ENCODE measurements at places on chromosomes 4 and X.
A peak's percentile ranks its signal among the peaks of the same experiment; 100 is the strongest.

DNA sequence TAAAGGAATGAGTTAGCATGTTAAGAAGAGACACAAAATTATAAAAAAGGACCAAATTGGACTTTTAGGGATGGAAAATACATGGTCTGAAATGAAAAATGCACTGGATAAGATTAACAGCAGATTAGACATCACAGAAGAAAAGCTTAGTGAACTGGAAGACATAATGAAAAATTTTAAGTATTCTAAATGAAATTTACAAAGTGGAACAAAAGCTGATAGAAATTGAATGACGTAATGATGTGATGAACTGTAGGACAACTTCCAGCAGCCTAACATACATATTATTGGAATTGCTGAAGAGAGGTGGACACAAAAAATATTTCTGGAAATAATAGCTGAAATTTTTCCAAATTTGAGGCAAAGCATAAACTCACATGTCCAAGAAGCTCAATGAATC is 39.6 kb upstream of the GPR173 start:
- DNase-seq = no peak

GRCh38 chrX:21837056-21837455 is 2.4 kb upstream of the MBTPS2 start:
- DNase-seq = no peak

DNA sequence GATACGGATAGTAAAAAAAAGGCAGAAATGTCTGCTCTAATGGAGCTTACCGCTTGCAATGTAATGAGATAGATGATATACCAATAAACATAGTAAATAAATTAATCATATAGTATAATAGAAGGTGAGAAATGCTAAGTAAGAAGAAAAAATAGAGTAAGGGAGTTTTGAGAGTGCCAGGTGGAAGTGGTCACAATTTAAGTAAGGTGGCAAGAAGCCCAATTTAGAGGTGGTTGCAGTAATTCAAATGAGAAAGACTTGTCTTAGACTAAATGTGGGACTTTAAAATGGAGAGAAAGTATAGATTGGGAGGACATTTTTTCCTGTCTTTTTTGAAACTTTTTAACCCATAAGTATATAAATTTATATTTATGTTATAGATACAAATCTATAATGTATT is 26.0 kb downstream of the TBC1D19 start:
- DNase-seq = no peak

GRCh38 chr4:123699880-123700771 is 303.5 kb downstream of the SPRY1 start:
- no peak for DNase-seq

DNA sequence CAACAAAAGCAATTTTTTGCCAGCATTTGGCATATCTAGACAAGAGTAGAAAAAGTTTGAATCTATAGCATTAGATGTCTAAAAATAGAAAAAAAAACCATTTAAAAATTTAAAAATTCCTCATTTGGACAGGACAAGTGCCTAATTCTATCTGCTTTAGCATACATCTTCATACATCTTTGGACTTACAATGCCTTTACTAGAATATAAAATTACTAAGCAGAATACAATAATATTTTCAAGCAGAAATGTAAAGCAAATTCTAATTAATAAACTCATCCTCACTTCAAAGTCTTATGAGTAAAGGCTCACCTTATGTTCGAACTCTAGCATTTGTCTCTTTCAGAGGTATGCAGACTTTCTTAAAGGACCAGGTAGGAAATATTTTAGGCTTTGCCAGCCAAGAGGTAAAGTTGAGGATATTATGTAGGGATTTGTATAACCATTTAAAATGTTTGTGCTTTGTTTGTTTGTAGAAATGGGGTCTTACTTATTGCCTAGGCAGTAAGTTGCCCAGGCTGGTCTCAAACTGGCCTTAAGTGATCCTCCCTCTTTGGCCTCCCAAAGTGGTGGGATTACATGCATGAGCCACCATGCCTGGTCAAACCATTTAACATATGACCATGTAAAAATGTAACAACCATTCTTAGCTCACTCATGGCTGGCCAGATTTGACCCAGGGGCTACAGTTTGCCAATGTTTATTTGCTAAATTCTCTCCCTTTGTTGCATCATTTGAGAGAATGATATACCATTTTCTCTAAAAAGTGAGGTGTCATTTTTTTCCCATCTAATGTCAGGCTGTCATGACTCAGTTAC is 29.1 kb downstream of the UGDH start:
- DNase-seq = no peak

DNA sequence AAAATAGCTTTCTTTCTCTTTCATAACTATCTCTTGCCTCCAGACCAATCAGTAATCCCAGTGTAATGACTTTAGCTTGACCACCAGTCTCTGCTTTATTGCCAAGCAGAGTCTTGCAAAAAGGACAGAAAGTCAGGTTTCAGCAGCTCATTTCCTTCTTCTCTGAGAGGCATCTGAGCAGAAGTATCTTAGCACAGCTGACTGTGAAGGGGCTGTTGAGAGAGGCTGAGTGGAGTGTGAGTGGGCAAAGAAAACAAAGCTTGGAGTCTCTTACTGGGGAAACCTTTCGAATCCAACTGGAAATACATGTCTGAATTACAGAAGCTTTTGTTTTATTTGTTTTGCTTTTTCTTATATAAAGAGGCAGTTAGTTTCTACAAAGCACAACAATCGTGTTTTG is 170.3 kb upstream of the IGFBP7 start:
- peak; percentile 2 for DNase-seq

- DNase-seq = no peak
Observed at GRCh38 chr4:36835246-36835645, 409.3 kb upstream of the NWD2 start.

GRCh38 chrX:41087201-41087600 is 2.0 kb downstream of the USP9X start:
- no peak for DNase-seq

GRCh38 chr4:126718136-126718535 is 914.6 kb upstream of the INTU start:
- no peak for DNase-seq

GRCh38 chrX:124293810-124294209 is 38.6 kb upstream of the TEX13D start:
- DNase-seq = no peak

DNA sequence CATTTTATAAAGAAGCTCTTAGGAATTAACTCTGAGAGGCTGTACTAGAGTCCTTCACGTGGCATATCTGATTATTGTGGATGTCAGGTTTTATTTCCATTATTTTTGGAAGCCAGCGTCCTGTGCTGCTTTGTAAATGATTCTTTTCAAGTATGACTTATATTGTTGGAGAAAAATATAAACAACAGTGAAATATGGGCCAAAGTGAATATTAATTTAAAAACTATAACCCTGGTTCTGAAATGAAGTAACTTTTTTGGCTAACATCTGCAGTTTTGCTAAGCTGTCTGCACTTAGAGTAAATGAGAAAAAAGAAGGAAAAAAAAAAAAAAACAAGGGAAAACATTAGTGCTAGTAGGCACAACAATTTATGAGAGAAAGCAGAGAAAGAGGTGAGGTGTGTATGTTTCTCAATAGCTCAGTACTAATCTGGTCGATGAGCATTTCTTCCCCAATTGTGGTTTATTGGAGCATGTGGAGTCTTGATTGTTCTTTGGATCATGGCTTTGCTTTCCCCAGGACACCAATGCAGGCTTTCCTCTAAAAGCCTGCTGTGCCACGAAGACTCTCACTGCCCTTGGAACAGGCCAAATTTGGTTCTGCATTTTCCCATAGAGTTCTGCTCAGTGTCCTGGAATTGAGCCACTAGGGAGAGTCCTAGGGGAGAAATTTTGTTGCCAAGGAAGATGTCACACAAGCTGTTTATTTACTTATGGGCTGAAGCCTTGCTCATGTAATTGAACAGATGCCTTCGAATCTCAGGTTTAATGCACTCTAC is 273.3 kb downstream of the DKK2 start:
- no peak for DNase-seq

DNA sequence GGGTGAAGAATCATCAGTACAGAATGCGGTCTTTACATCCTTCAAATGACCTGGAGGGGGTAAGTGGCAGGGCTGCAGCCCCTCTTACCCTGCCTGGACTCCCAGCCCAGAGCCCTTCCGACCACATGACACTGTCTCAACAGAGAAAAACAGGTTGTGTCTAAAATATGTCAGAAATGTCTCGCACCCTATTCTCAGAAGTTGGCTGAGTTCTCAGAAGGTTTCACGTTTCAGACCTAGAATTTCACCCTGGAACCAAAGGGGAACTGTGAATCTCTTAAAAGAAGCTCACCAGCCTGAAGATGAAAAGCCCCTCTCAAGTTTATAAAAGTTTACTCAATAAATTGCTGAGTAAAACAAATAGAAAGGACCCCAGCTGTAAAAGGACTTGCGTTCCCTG is 7.0 kb upstream of the CRMP1 start:
- no peak for DNase-seq

- DNase-seq = no peak
Observed at GRCh38 chr4:75285837-75286236, 228.4 kb downstream of the RCHY1 start.

DNA sequence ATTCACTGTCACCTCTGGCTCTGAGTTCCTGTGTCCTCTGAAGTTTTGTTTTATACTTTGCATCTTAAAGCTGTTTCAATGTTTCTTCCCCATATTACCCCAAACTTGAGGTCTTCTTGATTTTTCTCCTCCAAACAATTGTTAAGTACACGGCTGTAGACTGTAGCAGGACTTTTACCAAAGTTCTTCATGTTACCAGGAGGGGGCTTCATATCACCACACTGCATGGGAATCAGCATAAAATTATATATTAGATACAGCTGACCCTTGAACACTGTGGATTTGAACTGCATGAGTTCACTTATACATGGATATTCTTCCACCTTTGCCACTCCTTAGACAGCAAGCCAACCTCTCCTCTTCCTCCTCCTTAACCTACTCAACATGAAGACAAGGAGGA is 56.6 kb downstream of the SPATA18 start:
- no peak for DNase-seq

DNA sequence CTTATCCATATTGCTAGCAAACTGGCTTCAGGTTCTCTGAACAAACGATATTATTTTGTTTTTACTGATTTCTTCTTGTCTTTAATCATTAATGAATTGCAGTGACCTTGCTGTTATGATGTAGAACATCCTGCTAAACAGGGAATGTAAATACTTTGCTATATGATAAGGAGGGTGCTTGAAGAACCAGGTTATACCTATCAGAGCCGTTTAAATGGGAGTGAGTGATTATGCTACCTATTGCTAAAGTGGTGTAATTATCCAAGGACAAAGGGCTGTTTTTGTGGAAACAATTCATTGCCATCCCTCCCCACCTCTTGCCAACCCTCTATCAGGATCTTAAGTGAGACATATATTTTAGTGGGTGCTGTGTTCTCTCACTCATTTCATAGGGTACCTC is 788.9 kb downstream of the RPA4 start:
- peak; percentile 76 for DNase-seq

GRCh38 chr4:186554914-186555827 is at the start of gene MTNR1A:
Gene MTNR1A (minus strand): TSS chr4:186555567. CDS start chr4:186555365, 202 bp downstream.
- DNase-seq = no peak

- DNase-seq = no peak
Observed at GRCh38 chrX:23904096-23904495, 3.6 kb downstream of the APOO start.

- no peak for DNase-seq
Observed at GRCh38 chr4:10605746-10606482, 78.7 kb downstream of the CLNK start.

GRCh38 chrX:7214251-7214650 is 66.3 kb upstream of the PUDP start:
- DNase-seq = no peak

GRCh38 chr4:83009529-83009928 is 1.1 kb downstream of the LIN54 start:
- no peak for DNase-seq

GRCh38 chr4:58477513-58477912 is 1367.3 kb upstream of the IGFBP7 start:
- no peak for DNase-seq

- DNase-seq = no peak
Observed at GRCh38 chr4:93772858-93773257, 55.7 kb upstream of the ATOH1 start.

GRCh38 chr4:184103527-184104264 is 114.0 kb downstream of the ENPP6 start:
- DNase-seq = no peak

GRCh38 chr4:120671538-120671937 is 251.0 kb downstream of the PRDM5 start:
- no peak for DNase-seq

DNA sequence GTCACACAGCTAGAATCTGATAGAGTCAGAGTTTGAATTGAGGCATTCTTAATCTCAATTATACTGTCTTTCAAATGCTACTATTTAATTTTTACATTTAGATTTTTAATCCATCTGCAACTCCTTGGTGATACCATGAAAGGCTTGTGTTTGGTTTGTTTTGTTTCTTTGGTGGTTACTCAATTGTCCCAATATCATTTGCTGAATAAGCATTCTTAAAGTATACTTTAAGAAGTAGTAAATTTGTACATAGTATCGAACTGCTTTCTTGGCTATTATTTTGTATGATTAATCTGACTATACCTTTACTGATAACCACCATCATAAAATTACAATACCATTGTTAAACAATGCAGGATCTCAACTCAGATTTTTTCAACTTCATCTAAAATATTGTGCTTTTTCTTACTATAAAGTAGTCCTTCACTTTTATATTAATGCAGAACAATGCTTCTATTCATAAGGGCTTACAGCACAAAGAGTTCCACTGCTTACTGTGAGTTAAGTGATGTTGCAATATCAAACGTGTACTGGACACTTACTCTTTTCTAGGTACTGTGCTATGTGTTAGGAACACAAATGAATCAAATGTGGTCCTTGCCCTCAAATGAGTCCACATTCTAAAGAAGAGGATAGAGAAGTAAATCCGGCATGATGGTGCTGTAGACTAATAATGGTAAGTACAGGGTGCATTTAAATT is 111.2 kb upstream of the GRIA3 start:
- no peak for DNase-seq

GRCh38 chrX:72097098-72097497 is 34.6 kb downstream of the RTL5 start:
- DNase-seq = no peak

- DNase-seq = no peak
Observed at GRCh38 chrX:2484721-2485648, 15.8 kb downstream of the DHRSX start.

- DNase-seq = no peak
Observed at GRCh38 chrX:148904421-148905111, 404.1 kb downstream of the AFF2 start.

DNA sequence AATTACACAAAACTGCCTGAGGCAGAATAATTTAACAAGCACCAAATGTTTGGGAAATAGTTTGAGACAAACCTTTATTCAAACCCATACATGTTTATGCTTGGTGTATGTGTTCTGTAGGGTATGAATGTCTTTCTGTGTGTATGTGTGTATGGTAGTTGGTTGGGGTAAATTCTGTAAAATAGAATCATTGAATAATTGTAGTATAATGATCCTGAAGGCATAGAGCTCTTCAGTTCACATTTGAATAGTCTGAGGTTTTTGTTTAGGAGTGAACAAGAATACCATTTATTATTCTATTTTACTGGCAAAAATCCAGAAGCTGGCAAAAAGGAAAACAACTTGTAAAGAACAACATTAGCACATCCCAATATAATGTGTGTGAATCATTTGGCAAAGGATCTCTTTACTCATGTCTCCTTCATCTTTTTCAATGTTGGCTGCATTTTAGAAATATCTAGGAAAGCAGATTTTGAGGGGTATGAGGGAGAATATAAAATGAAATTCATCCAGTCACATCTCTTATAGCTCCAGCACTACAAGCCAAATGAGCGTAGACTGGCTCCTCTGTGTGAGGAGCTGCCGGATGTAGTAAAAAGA is 360.0 kb downstream of the CHIC1 start:
- no peak for DNase-seq

GRCh38 chrX:45806410-45807121 is 605.9 kb upstream of the DIPK2B start:
- no peak for DNase-seq

GRCh38 chrX:68708503-68709290 is 61.2 kb downstream of the STARD8 start:
- DNase-seq = no peak
